T-helper 2 cell treated with Interferon-gamma antibody and Interleukin-4, amounts not matched to agents 100 ng/mL and 5 ng/mL, for 36 hours (primary cell): ENCODE measurements at places on chromosomes 3 and 15. TPM values are rescaled to one million over a fixed set of nuclear protein-coding genes. Genes with fewer than 3 reads are reported as not detected.

Gene CHDH
- total RNA-seq: 8.7 and 12.1 TPM in 2 replicates

Gene AHSG
- total RNA-seq: not detected in 2 replicates

Gene SETMAR
- total RNA-seq: 11.9 and 12.3 TPM in 2 replicates

Gene ALDH1A2
- 0.32 TPM in 1 of 2 replicates, not detected in the other for total RNA-seq

Gene TPRG1
- total RNA-seq: 27.6 and 29.5 TPM in 2 replicates

Gene DPH3
- total RNA-seq: 17.5 and 18.7 TPM in 2 replicates

Gene ACKR2
- 1.00 and 1.3 TPM in 2 replicates for total RNA-seq

Gene GPR176
- total RNA-seq: 0.05 TPM in 1 of 2 replicates, not detected in the other

Gene SMAD6
- 0.43 and 0.59 TPM in 2 replicates for total RNA-seq

Gene EMC7
- 61.8 and 62.2 TPM in 2 replicates for total RNA-seq

Gene GABRB3
- not detected in 2 replicates for total RNA-seq

Gene XPC
- total RNA-seq: 36.7 and 37.6 TPM in 2 replicates

Gene CTXN2
- total RNA-seq: 0.05 TPM in 1 of 2 replicates, not detected in the other

Gene KCNAB1
- not detected in 2 replicates for total RNA-seq

Gene MESD
- total RNA-seq: 38.8 and 40.7 TPM in 2 replicates

Gene RAB43
- total RNA-seq: 39.8 and 49.0 TPM in 2 replicates

Gene TGM5
- 0.09 and 0.11 TPM in 2 replicates for total RNA-seq

Gene PIK3CB
- 18.4 and 19.4 TPM in 2 replicates for total RNA-seq

Gene HTR3E
- total RNA-seq: not detected in 2 replicates

Gene CEP97
- 22.0 and 22.3 TPM in 2 replicates for total RNA-seq

Gene ERICH6
- total RNA-seq: not detected in 2 replicates

Gene SMCO1
- not detected in 2 replicates for total RNA-seq

Gene RASL12
- not detected in 2 replicates for total RNA-seq

Gene ASB7
- 19.7 and 20.0 TPM in 2 replicates for total RNA-seq

Gene SLC22A14
- 0.09 TPM in 1 of 2 replicates, not detected in the other for total RNA-seq
